ENCODE measurements at places on chromosomes 11 and 22.
A peak's percentile ranks its signal among the peaks of the same experiment; 100 is the strongest.

- DNase-seq: no peak
Observed at GRCh38 chr22:28245579-28246224, 326.6 kb upstream of the PITPNB start.

DNA sequence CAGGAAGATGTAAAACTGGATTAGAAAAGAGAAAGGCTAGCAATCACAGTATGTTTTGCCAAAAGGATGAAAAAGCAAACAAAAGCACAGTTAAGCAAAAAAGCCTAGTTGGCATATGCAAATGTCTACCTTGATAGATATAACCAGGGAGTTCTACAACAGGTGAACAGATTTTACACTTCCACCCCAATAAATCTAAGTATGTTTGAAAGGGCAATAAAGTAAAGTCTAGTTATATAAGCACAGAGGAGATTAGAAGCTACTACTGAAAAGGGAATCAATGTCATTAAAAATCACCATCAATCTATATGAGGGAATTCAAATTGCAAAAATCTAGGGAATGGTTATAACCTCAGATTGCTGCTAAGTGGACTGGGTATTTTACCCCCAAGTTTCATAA is 49.7 kb downstream of the CELF1 start:
- DNase-seq: no peak

DNA sequence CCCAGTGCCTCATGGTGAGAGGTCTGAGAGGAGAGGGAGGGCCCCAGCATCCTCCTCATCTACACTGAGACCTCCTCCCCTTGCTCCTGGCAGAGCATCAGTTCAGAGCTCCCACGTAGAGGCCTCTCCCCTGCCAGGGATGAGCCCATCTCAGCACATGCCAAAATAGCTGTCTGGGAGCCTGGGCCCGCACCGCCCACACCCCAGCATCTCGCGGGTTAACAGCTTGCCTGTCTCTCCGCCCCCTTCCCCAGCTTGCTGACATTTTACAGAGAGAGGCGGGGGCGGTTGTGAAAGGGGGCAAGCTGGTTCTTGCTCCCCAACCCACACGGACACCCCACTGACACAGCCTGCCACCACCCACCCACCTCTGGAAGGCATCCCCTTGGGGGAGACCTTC is 6.4 kb downstream of the DGKZ start:
- DNase-seq: peak; percentile 50

GRCh38 chr11:10844356-10844755 is 13.5 kb downstream of the ZBED5 start:
- DNase-seq: peak; percentile 37

- DNase-seq: no peak
Observed at GRCh38 chr22:27323661-27324060, 477.9 kb downstream of the MN1 start.

- DNase-seq: peak; percentile 93
Observed at GRCh38 chr22:42688241-42689211, 32.1 kb downstream of the A4GALT start.

DNA sequence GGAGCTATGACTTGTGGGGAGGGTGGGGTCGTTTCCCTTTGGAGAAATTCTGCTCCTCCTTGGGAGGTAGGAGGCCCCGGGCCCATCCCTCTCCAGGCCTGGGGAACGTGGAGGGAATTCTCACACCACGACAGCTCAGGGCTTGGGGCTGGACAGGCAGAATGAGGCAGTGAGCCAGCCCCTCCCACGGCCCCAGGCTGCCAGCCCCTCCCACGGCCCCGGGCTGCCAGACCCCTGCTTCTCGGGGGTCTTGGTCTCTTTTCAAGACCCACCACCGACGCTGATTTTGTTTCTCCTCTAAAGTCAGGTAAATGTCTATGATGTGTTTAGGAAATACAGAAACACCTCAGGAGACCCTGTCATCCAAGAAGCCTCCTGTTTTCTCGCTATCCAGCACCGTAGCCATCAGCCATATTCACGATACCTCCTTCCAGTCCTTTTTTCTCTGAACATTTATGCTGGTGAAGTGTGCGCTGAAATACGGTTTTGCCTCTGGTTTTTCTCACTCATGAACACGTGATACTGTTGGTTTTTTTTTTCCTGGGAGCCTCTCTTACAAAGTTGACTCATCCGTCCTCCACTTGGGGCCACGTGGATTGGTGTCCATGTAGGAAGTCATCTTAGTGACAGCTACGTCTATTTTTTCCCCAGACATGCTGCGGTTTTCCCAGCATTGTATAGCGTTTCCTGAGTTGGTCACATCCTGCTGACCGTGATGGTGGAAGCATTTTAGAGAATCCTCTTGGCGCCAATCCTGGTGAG is 1219.6 kb downstream of the BRD1 start:
- no peak for DNase-seq

GRCh38 chr22:23526596-23527316 is 53.3 kb downstream of the IGLL1 start:
- no peak for DNase-seq

DNA sequence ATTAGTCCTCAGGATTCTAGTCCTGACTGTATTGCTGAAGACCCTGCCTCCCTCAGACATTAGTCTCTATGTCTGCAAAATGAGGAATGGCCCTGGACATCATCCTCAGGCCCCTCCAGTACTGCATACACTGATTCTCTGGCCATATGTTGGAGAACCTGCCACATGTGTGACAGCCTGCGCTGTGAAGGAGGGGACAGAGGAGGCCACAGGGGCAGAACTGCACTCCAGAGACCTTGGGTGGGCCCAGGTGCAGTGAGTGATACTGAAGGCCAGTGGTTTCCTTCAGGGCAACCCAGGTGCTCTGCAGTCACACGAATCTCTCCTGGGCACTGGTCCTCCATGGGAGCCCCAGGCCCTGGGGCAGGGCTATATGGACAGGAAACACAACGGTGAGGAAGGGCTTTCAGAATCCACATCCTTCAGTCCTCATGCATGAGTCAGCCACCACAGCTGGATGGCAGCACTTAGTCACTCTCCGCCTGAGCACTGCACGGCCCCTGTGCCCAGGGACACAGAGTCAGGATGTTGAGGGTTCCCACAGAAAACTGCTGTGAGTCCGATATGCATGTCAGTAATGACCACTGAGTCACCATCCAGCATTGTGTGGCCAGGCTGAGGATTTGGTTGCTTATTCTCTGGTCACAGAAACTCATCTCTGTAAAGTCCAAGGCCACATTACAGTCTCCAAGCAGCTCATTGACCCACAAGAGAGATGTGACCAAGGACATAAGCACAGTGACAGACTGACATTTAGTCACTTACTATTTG is 39.7 kb downstream of the ME3 start:
- peak; percentile 99 for DNase-seq

GRCh38 chr11:19864141-19865140 is 151.8 kb downstream of the NAV2 start:
- no peak for DNase-seq

GRCh38 chr11:120551191-120551590 is 39.6 kb downstream of the GRIK4 start:
- DNase-seq: no peak

DNA sequence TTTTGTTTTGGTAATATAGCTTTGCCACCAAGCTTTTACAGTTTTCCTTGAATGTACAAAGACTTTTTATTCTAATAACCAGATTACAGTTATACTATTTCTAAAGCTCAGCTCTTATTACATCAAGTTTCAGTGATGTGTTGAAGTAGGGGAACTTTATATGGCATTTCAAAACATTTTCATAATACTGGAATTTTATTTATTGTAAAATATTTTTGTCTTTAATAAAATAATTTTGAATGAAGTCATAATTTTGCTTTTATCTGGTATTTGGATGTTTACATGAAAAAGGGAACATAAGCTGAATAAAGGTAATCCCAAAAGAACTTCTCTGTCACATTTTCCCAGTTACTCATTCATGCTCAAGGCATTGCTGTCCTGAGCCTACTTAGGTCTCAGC is 34.7 kb downstream of the RTN3 start:
- no peak for DNase-seq

DNA sequence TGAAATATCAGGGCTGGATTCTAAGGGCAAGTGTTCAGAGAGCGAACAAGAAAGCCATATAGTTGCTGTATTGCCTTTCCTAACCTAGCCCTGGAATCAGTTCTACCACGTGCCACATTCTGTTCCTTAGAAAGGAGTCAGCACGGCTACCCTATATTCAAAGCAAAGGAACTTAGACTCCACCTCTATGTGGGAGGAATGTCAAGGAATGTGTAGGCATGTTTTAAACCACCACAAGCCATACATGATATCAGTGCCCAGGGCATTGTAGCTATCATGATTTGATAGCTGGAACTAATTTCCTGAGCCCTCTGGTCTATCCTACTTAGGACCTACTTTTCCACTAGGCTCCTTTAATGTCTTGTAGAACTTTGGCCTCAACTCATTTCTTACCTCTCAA is 2.5 kb upstream of the EIF4ENIF1 start:
- DNase-seq: no peak

DNA sequence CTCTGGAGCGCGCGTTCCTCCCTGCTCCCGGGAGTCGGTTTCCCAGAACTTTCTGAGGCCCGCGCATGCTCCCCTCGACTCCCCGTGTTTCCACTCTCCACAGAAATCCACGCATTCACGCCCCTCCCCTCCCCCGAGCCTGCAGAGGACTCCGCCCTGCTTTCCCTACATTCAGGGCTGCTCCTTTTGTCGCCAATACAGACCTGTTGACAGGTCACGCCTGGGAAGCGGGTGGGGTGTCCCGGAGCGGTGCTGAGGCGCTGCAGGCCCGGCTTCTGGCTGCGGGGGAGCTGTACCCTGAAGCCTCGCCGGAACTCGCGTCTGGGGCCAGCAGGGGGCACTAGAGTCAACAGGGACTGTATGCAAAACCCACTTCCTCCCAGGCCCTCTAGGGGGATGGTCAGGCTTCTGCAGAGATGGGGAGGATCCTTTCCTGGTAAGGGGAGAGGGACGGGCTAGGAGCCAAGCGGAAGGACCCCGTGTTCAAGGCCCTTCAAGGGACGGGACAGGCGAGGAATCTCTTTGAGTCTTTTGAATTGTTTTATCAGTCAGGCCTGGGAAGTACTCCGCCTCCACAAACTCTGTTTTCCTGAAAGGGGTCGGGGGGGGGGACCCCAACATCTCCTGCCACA is at the start of gene PRAME:
TSS of gene PRAME (minus strand) at position 294 of the 632 bp plus-strand sequence. CDS start 2,433 bp downstream, outside the sequence.
- DNase-seq: peak; percentile 13

GRCh38 chr11:113265362-113265761 is 49.0 kb upstream of the TTC12 start:
- DNase-seq: no peak

- peak; percentile 95 for DNase-seq
Observed at GRCh38 chr11:65479184-65480145, 19.4 kb upstream of the MALAT1 start.

GRCh38 chr22:49081261-49081666 is 746.4 kb downstream of the BRD1 start:
- no peak for DNase-seq

DNA sequence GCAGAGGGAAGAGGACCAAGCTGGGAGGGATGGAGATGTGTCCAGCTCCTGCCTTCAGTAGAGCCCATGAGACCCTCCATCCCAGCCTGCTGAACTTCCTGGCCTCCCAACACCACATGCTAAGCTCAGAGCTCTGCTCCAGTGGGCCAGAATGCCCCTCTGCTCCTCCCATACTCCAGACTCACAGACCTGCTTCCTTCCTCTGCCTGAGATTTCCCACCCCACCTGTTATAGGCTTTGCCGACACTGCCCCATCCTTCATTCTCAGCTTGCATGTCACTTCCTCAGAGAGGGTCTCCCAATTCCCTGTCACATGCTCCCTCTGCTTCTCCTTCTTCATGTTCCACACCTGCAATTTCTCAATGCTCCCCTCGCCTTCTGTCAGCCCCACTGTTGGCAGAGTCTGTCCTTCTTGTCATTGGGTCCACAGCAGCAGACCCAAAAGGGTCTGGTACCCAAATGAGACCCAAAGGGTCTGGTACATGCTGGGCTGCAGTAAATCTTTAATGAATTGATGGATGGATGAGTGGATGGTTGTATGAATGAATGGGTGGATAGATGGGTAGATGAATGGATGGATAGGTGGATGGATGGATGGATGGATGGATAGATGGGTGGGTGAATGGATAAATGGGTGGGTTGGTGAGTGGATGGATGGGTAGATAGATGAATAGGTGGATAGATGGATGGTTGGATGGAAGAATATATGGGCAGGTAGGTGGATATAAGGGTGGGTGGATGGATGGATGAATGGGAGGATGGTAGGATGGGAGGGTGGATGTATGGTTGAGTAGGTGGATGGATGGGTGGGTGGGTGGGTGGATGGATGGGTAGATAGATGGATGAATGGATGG is 105.3 kb upstream of the FGF3 start:
- no peak for DNase-seq

GRCh38 chr22:28873183-28873963 is 10.0 kb upstream of the ZNRF3 start:
- peak; percentile 22 for DNase-seq

DNA sequence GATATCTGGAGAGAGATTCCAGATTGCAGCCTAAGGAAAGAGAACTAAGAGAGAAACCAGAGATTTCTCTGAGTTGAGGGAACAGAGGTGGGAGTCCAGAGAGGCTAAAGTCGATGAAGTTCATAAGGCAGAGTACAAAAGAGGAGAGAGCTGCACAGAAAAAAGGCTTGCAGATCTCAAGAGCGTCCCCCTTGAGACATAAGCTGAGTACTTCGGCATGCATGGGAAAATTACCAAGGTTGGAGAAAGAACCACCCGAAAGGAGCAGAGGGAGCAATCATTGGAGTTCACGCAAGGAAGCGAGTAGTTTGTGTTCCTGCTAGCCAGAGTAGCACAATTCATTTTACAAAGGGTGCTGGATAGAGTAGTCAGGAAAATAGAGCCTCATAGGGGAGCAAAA is 293.5 kb downstream of the TMEM135 start:
- no peak for DNase-seq

GRCh38 chr11:77557553-77557952 is 32.2 kb upstream of the AQP11 start:
- peak; percentile 9 for DNase-seq

DNA sequence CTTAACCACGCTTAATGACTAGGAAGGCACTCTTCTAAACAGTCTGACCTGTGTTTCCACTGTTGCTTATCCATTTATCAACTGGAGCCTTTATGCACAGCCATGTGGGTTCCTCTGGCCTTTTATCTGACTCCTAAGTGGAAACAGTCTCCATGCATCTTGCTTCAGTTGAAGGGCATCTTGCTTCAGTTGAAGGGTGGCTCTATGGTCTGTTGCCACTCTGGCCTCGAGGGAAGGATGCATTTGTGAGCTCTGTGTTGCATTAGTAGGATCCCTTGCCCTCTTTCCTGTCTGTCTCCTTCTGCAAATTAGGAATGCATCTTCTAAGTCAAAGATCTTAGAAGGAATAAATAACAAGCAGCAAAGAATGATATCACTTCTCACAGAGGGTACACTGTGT is 25.8 kb upstream of the C11orf96 start:
- no peak for DNase-seq

- peak; percentile 33 for DNase-seq
Observed at GRCh38 chr11:2376751-2377451, at the start of gene CD81. CD81 (plus strand) TSS chr11:2377310; CDS start chr11:2377550, 240 bp downstream.

DNA sequence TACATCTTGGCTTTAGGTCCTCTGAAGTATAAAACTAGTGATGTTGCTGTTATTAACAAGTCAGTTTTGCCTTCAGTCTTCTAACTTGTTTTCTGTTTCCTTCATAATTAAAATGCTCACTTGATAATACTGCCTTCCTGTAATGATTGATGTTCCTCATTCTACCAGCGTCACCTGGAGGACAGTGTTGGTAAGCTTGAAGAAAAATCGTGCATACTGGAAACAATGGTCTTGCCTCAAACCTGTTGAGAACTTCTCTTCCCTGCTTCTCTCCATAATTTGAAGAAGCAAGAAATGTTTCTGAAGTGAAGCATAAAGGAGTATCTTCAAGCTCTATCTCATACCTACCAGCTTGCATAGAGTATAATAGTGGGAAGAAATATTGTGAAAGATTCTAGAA is 3.0 kb downstream of the YWHAH start:
- DNase-seq: no peak
